ENCODE measurements at places on chromosomes 1 and 21. TPM values are rescaled to one million over a fixed set of nuclear protein-coding genes. Genes with fewer than 3 reads are reported as not detected.

GRCh38 chr1:5980314-5981008 is 11.8 kb downstream of the NPHP4 start:
- peak; percentile 74 for DNase-seq

- no peak for DNase-seq
Measured at GRCh38 chr1:160131803-160132565, 16.4 kb downstream of the ATP1A2 start.

- no peak for DNase-seq
Measured at GRCh38 chr1:59215766-59216291, 81.1 kb upstream of the FGGY start.

- DNase-seq = no peak
Measured at GRCh38 chr1:4678066-4678717, 23.8 kb downstream of the AJAP1 start.

Gene GJC2
- 32.7 TPM for total RNA-seq

Gene ANKRD45
- 6.6 TPM for total RNA-seq

Gene DMBX1
- not detected for total RNA-seq

DNA sequence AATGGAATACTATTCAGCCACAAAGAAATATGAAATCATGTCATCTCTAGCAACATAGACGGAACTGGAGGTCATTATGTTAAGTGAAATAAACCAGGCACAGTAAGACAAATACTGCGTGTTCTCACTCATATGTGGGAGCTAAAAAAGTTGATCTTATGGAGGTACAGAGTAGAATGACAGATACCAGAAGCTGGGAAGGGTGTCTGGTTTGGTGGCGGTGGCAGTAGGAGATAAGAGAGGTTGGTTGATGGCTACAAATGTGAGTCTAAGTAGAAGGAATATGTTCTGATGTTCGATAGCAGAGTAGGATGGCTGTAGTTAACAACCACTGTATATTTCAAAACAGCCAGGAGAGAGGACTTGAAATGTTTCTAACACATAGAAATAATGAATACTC is 121.6 kb downstream of the PLPPR4 start:
- DNase-seq = no peak

- DNase-seq = no peak
Measured at GRCh38 chr1:18539171-18539570, 58.4 kb downstream of the KLHDC7A start.

DNA sequence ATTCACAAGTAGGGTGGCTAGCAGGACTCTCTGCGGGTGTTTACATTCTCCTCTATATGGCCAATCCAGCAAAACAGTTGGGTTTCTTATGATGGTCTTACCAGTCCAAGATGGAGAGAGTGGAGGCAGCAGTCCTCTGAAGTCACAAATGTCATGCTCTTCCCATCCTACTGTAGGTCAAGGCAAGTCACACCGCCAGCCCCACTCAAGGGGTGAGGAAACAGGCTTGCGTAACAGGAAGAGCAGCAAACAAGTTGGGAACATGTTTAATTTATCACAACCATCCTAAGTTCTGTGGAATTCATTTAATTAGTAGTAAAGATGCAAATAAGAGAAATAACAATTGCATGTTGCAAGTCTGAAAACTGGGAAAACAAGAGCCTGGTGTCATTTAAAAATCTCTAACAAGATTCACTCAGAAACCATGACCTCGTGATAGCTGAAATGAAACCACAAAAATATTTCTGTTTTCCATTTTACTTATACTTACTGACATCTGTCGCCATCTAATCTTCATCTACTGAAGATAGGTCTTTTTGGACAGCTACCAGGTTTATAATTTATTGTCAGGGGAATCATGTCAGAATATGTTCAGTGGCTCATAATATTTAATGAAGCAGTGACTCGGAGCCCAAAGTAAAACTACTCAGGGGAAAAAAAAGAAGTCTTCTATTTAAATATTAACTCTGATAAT is 349.1 kb upstream of the FMN2 start:
- no peak for DNase-seq
